ENCODE measurements at places on chromosomes 11 and 22.
A peak's percentile ranks its signal among the peaks of the same experiment; 100 is the strongest.

GRCh38 chr11:86743223-86744118, 56.9 kb upstream of the PRSS23 start:
- DNase-seq: no peak

DNA sequence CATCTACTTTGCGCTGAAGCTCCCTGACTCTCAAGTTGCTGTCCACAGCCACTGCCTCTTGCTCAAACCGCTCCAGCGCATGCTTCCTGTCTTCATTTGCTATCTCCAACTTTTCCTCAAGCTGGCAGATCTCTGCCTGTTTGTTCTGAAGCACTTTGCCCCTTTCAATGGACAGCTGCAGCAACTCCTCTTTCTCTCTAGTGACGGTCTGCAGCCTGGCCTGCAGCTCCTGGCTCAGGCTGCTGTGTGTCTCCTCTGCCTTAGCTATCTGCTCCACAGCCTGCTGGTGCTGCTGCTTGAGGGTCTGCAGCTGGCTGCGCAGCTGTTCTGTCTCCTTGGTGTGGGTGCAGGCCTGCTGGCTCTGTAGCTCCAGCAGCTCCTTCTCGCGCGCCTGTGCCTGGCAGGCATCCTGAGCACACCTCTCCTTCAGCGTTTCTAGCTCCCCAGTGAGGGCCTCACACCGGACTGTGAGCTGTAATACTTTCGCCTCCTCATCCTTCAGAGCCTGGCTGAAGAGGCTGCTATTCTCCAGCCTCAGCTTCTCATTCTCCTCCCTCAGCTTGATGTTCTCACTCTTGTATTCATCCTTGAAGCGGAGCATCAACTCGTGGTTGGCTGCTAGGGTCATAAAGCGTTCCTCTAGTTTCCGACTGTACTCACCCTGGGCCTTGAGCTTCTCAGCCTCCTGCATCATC, 723 bp downstream of the CCDC89 start:
- DNase-seq: peak; percentile 48

DNA sequence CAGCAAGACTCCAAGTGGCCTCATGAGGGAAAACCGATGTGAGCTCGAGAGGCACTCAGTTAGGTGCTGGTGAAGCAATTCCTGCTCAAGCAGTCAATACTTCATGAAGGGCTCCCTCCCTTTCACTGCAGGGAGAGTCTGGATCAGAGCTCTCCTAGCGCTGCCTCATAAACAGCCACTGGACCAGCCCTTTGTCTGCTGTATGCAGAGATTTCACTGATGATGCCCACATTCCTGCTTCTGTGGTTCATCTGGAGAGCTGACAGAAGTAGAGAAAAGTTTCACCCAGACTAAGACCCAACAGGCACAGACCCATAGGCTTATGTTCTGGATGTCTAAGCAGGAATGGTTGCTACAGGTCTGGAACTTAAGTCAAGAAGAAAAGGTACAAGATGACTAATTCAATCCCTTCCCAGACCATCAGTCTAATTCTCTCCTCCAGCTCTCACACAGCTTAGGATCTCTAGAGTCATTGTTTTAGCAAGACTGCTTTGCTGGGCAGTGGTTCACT, 4.0 kb downstream of the UCP2 start:
- no peak for DNase-seq

DNA sequence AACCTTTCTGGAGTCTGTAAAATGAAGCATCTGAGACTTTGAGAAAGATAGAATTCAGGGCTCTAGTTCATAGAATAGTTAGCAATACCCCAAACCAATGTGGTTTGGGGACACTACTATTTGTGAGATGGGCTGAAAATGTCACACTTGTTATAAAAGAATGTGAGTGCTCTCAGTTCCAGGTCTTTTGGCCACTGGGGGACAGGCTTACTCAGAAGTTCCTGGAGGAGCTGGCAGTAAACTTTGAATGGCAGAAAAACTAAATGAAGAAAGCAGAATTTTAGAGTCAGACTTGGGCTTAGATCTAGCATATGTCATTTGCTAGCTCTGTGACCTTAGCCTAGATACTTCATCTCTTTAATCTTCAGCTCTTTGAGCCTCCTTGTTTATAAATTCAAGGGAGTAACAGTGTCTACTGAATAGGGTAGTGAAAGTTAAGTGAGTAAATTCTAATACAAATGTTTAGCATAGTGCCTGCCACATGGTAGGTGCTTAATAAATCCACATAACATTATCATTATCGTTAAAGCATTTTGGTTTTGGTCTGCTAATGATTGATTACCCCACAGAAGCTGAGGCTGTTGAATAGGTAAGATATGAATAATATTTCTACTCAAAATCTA, 3.7 kb downstream of the LYVE1 start:
- DNase-seq: no peak

DNA sequence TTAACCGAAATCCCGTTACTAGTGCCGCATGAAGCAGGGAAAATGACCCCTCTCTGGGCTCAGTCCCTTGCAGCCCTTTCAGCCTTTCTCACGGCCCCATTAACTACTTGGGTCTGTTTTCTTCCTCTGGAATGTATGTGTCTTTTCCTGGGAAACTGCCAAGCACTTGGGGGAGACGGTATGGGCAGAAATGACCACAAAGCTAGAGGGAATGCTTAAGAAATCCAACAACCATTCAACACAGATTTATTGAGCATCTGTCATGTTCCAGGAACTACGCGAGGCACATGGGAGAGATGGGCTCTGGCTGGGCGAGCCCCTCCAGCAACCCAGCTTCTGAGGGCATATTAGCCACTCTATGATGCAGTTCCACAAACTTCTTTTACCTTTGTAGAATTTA, 462.6 kb downstream of the BUD13 start:
- no peak for DNase-seq

DNA sequence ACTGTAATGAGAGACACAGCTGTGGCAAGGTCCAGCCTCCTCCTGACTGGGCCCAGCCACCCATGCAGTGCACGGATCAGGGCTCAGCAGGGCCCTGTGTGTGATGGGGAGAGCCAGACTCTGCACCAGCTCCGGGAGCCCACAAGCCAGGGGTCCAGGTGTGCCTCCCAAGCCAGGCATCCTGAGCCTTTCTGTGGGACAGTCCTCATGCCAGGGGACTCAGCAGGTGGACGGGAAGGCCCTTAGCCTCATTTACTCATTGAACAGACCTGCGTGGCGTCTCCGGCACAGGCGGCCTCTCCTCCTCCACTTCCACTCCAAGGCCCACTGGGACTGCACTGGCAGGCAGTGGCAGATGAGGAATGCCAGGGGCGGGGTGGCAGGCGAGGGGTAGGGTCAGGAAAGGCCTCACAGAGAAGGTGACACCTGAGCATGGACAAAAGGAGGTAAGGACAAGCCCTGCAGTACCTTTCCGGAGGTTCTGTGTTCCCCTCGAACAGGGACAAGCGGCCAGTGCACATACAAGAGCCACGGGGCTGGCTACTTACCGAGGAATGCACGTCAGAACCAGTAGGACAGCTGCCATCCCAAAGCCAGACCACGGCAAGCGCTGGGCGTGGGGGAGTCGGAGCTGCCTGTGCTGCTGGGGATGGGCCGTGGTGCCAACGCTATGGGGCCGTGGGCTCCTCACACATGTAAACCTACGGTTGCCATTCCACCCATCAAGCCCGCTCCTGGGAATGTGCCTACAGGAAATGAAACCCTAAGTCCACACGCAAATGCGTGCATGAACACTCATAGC, 52.7 kb downstream of the IGF2 start:
- peak; percentile 32 for DNase-seq
